ENCODE measurements at places on chromosomes 1 and 21.

GRCh38 chr1:19139711-19140110 is 70.4 kb downstream of the UBR4 start:
- DNase-seq = no peak

- DNase-seq = no peak
Observed at GRCh38 chr1:3069491-3070308, 697 bp downstream of the PRDM16 start.

DNA sequence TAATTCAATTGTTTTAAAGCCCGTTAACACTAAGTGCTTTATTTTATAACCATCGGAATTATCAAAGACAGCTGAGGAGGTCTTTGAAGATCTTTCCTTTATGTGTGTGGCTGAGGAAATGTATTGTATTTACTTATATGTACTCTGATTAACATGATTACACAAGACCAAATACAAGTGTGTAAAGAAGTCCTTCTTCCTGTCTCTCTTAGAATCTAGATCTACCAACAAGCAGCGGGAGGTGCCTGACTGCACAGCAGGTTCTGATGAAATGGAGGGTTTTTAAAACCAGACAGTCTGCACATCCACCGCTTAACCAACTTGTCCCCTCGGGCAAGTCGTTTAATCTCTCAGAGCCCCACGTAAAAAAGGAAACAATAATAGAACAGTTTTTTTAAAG is 240.5 kb upstream of the MAP1LC3C start:
- DNase-seq = no peak

DNA sequence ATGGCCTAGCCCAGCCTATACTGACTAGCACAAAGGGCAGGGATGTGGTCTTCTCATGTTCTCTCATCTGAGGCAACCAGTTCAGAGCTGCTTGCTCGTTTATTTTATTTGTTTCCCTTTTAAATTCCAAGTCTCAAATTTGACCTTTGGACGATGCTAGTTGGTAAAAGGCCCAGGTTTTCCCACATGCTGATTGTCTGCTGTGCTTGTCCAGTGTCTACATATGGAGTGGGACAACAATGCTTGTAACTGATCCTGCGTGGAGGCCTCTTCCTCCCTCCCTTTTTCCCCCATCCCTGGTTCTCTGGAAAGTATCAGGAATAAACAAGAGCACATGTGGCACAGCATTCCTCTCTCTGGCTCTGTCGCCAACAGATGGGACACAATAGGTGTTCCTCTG is 34.0 kb upstream of the BEND5 start:
- no peak for DNase-seq

DNA sequence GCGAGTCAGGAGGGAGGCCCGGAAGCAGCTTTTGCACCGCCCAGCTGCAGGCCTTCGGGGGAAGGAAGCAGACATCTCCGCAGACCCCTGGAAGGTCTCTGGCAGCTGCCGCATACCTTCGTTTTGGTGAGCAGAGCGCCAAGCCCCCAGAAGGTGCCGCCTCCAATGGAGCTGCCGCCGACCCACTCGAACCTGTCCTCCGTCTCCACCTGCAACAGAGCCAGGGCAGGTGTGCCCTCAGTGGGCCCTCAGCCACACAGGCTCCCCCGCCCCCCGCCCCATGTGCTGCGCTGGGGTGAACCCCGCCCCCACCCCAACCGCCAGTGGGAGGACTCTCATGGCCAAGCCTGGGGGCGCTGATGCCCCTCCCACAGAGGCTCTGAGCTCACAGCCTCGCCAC is 6.2 kb downstream of the PANK4 start:
- DNase-seq = no peak

DNA sequence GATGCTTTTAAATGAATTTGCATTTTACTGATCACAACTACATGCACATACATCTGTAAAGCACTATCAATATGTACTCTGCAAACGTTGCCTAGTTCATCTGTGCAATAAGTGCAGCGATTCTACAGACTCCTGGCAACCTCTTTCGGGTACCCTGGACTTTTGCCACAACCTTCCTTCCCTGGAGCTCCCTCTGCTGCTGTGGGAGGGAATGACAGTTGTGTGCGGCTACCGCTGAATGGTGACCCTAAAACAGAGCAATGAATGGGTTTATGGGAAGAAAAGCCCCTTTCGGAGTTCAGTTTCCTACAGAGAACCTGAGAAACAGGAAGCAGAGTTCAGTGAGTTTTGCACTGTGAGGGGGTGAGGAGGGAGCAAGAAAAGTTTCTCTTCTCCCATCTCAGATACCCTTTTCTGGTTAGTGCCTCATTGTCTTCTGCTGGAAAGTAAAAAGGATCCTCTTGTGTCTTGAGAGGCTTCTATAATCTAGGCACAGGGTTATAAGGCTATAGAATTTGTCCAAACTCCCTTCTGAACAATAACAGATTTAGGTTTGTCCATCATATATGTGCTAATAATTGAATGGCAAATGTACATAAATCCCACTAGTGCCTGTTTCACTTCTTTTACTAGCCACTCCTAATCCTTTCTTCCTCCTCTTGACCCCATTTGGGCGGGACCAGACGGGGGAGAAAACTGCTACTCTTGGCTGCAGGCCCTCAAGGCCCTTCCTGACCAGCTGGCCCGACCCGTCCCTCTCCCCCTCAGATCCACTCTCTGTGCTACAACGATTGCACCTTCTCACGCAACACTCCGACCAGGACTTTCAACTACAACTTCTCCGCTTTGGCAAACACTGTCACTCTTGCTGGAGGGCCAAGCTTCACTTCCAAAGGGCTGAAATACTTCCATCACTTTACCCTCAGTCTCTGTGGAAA is 19.8 kb upstream of the SARS1 start:
- peak; percentile 80 for DNase-seq

GRCh38 chr21:24123785-24124184 is 1483.5 kb downstream of the MRPL39 start:
- DNase-seq = no peak

- DNase-seq = no peak
Observed at GRCh38 chr1:185741551-185741950, 7.4 kb downstream of the HMCN1 start.

DNA sequence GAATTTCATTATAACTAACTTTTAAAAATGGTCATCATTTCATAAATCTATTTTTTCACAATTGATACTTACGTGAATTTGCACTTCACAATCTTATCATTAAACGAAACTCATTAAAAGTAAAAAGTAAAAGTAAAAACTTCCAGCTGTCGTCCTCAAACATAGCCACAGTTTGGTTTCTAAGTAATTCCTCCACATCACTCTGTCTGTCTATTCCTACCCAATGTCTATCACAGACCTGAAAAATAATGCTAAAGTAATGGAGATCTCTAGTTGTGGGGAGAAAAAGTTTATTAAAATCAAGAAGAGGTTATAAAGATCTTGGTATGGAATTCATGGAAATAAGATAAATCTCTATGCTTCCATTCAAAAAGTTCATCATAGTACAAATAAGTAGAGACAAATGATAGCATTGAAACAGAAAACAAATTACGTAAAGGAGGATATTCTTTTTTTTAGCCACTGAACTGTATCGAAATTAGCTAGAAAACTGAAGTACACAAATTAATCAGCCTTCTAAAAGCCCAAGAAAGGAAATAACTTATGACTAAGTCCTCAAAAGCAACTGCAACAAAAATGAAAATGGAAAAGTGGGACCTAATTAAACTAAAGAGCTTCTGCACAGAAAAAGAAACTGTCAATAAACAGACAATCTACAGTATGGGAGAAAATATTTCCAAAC is 148.6 kb downstream of the TIAM1 start:
- DNase-seq = no peak

GRCh38 chr1:228876187-228876586 is 140.9 kb downstream of the RHOU start:
- no peak for DNase-seq

DNA sequence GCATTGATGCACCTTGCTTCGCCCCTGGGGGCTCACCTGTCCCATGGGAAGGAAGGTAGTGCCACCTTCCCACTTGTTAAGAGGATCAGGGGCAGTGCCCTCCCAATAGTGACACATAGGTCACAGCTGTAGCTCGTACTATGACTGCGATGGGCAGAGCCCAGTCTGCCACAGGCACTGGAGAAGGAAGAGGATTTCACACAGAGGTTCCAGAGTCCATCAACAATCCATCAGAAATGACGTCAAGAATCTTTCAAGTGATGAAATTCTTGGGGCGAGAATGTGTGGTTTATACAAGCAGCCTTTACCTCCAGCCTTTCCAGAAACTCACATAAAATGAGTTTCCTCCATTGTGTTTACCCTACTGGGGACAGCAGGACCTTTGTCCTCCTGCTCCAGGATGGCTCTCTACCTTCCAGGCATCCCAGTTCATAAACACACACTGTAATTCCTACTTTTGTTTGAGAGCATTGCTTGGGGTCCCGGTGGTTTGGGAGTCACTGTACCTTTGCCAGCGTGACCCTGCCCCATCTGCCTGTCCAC is 260.6 kb upstream of the VAMP3 start:
- no peak for DNase-seq

DNA sequence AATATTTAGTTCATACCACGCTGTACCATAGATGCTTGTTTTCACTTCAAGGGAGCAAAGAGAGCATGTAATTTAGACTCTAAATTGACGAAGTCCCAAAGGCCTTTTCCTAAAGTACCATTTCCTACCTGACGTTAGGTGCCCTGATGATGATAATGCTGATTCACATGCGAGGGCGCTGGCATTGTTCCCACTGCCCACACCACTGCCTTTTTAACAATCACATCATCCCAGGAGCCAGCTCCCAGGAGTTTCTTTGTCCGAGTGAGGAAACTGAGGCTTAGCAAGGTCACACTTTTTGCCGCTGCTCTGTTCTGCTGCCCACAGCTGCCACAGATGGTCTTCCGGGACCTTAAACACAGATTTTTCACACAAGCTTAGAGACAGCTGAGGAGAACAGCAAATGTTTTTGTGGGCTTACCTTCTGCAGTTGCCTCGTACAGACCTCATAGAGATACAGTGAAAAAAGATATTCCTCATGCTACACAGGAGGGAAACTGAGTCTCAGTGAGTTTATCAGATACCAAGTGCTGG is 69.4 kb downstream of the EVA1C start:
- DNase-seq = no peak

- no peak for DNase-seq
Observed at GRCh38 chr1:111085676-111086075, 54.2 kb downstream of the DRAM2 start.

- no peak for DNase-seq
Observed at GRCh38 chr1:117009132-117009531, 7.6 kb downstream of the CD101 start.

DNA sequence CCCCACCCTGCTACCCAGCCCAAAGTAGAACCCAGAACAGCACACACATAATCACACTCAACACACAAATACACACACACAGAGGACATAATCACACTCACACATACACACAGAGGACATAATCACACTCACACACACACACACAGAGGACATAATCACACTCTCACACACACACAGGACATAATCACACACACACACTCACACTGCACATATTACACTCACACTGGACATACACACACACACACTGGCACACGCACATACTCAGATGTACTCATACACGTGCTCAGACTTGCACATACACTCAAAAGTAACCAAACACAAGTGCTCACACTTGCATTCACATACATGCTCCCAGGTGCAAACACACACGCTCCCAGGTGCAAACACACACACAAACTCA is 54.3 kb upstream of the CAMK1G start:
- no peak for DNase-seq

Measured in Caco-2 (cell line).